ENCODE measurements at places on chromosomes 6 and 20. TPM values are rescaled to one million over a fixed set of nuclear protein-coding genes. Genes with fewer than 3 reads are reported as not detected.

The TPX2 gene
- 0.10 TPM for total RNA-seq

GRCh38 chr20:64049878-64050260, 430 bp upstream of the SOX18 start:
- DNase-seq: no peak

DNA sequence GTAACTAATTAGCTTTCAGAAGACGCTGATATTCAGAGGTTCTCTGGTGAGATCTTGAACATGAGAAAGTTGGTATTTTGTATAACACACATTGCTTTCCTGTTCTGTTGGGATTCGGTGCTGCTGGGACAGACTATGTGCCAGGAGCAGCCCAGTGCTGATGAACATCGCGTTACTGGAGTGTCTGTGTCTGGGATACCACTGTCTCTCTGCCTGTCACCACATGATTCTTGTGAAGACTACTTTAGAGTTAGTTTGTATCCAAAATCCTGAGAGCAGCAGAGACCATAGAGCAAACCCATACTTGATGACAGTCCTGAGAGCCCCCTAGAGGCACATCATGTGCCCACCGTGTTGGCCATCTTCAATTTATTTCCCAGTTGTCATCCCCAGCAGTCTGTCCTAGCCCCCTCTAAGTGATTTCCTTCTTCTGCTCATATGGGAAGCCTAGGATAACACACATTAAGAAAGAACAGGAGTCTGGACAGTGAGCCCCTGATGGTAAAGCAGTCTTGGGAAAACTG, 41.8 kb upstream of the TINAG start:
- DNase-seq: no peak

The BPIFA2 gene
- total RNA-seq: not detected

The PRICKLE4 gene
- 4.8 TPM for total RNA-seq

The PKIB gene
- 0.85 TPM for total RNA-seq

DNA sequence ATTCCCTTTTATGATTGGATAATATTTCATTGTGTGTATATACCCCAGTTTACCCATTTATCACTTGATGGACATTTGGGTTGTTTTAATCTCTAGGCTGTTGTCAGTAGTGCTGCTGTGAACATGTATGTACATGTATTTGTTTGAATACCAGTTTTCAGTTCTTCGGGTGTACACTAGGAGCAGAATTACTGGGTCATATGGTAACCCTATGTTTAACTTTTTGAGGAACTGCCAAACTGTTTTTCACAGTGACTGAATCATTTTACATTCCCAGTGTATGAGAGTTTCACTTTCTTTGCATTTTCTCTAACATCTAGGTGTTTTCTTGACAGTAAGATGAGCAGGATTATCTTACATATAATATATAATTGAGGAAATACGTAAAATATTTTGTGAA, 44.7 kb upstream of the ADIG start:
- no peak for DNase-seq

DNA sequence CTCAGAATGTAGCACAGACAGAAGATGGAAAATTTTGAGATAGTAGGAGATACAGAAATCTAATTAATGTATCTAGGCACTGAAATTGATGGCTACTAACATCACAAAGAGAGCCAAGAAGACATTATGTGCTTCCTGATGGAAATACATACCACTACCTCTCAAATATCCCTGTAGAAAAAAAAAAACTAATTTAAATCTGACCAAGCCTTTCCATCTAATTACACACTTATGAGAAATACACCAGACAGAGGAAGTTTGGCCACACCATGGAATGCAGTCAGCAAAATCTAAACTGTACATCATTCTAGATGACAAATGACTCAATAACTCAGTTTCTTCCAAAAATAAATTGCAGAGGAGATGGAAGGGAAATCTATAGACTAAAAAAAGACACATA, 18.9 kb downstream of the VPS52 start:
- no peak for DNase-seq

DNA sequence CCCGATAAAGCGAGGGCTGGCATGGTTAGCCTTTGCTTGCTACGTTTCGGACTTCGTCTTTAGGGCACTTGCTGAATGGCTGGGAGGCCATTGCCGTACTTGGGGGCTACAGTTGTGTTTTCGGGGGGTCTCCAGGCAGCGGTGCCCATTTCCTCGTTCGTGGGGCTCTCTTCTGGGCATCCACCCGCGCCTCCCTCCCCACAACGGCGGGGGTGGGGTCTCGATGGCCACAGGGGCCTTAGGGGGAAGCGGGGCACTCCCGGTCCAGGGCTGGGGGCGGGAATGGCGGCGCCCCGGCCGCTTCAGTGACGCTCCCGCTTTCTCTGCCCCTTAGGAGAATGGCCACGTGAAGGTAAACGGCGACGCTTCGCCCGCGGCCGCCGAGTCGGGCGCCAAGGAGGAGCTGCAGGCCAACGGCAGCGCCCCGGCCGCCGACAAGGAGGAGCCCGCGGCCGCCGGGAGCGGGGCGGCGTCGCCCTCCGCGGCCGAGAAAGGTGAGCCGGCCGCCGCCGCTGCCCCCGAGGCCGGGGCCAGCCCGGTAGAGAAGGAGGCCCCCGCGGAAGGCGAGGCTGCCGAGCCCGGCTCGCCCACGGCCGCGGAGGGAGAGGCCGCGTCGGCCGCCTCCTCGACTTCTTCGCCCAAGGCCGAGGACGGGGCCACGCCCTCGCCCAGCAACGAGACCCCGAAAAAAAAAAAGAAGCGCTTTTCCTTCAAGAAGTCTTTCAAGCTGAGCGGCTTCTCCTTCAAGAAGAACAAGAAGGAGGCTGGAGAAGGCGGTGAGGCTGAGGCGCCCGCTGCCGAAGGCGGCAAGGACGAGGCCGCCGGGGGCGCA, 2.4 kb downstream of the MARCKS start:
- DNase-seq: peak; percentile 52

GRCh38 chr20:21272279-21272678, 30.9 kb upstream of the XRN2 start:
- no peak for DNase-seq

DNA sequence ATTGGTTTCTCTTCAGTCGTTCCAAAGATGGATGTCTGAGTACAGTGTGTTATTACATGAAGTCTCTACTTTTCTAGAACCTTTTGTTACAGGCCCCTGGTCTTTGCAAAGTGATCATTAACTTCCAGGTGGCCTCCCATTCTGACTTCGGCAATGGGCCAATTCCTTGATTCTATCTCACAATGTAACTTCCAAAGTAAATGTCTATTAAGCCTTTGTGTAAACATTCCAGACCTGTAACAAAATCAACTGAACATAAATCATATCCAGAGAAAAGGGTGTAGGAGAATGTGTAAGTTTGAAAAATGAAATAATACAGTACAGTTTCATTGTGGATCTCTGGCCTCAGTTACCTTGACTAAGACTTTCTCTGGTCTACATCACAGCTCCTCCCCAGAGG, 187.8 kb upstream of the JAG1 start:
- DNase-seq: no peak

DNA sequence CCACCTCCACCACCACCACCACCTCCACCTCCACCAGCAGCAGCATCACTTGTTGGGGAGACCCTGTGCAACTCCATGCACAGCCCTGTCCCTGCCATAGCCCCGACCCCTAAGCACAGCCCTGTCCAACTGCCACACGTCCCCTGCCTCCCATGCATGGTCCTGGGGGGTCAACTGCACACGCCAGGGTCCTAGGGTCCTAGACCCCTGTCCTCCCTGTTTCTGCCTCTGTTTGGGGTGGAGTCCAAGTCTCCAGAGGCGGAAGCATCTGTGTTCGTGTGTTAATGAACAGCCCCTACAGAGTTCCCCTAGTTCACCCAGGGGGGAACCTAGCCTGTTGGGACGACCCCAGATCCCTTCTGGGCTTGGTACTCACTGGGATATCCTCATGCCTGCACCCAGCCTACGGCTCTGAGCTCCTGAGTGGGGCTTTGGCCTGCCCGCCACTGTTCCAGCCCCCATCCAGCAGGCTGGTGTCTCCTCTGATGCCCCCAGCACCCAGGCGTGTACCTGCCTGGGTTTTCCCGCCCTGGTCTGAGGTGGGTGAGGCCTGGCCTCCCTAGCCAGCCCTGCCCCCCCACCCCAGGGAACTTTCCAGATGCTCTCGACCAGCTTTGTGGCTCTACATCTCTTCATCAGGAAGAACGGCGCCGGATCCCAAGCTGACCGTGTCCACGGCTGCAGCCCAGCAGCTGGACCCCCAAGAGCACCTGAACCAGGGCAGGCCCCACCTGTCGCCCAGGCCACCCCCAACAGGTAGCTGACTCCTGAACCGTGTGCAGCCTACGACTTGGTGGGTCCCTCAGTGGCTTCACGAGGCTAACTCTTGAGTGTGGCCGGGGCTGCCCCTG, 2.5 kb upstream of the TNFRSF6B start:
- DNase-seq: no peak

DNA sequence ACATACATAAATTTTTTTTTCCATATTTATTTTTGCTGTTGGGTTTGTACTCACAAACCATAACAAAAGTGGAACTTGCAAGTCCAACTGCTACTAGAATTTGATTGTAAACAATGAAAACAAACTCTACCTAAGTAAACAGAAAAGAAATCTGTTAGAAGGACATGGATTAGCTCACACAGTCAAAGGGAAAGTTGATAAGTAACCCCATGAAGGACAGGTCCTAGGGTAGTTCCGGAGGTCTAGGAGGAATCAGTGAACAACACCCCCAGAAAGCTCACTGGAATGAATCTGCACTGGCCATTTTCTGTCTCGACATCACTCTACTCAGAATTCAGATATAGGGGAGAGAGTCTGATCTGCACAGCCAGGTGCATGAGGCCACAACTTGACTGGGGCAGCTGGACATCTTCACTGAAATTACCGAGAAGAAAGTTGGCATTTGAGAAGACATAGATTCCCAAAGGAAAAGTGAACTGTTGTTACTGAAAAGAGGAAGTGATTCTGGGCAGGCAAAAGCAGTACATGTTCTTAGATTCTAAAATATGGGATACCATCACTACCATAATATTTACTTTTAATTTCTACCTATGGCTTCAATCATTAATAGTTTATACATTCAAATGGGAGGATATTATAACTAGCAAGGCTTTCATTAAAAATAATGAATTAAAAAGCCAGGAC, 76.4 kb downstream of the HMGN3 start:
- no peak for DNase-seq

- no peak for DNase-seq
Measured at GRCh38 chr6:158168040-158168289, at the start of gene SERAC1. Gene SERAC1 (minus strand): TSS chr6:158168262. CDS start chr6:158158363, 9,899 bp downstream.

DNA sequence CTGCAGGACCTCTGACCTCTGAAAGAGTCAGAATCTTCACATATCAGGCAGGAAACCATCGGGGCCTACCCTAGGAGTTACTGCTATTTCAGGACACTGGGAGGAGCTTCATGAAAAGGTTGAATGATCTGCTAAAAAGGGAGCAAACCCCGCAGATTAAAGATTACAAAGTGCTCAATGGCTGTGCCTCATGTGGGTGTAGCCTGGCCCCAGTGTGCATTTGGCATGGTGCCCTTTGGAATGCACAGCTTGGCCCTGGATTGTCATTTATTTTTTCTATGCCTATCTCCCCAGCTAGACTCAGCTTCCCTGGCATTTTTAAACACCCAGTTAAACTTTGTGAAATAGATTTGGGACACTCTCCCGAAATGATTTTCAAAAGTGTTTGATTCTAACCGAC, 368.5 kb upstream of the SPTLC3 start:
- no peak for DNase-seq

GRCh38 chr6:28887796-28888496, 35.8 kb downstream of the TRIM27 start:
- DNase-seq: no peak

The OXT gene
- total RNA-seq: not detected

GRCh38 chr6:87944541-87944954, 103.1 kb upstream of the SPACA1 start:
- DNase-seq: no peak

DNA sequence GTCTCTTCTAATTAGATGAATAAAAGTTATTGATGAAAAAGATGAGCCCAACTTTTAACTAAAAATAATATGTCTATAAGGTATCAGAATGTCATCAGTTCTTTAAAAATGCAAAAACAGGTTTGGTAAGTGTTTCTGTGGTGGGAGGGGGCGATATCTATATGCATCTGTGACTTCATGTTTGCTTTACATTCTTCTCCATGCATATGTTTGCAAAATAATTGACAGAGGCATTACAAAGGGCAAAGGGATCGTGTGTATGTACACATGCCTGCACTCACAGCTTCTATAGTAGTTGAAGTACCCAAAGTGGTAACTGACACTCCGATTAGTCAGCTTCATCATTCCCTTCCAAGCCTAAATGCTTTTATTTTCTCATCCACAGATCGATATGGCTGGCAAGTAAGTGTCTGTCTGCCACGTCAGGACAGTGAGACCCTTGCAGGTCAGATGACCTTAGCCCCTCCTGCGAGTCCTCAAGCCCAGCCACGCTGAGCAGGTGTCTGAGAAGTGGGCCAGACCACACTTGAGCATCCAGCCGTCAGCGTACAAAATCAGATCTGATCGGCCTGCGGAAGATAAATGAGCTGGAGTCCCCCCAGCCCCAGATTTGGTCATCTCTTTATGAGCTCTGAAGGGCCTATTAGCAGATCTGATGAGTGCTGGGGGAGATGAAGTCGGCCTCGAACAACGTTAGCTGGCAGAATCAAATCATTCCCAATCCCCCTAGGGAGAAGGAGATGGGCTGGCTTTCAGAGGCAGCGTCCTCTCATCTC, 369.1 kb downstream of the MAFB start:
- no peak for DNase-seq

The TBC1D32 gene
- 13.4 TPM for total RNA-seq

GRCh38 chr20:18304618-18305017, 16.3 kb downstream of the ZNF133 start:
- no peak for DNase-seq

GRCh38 chr20:16147216-16147615, 426.0 kb downstream of the KIF16B start:
- DNase-seq: no peak

- DNase-seq: no peak
Measured at GRCh38 chr20:4869290-4870193, 131.8 kb downstream of the SLC23A2 start.

DNA sequence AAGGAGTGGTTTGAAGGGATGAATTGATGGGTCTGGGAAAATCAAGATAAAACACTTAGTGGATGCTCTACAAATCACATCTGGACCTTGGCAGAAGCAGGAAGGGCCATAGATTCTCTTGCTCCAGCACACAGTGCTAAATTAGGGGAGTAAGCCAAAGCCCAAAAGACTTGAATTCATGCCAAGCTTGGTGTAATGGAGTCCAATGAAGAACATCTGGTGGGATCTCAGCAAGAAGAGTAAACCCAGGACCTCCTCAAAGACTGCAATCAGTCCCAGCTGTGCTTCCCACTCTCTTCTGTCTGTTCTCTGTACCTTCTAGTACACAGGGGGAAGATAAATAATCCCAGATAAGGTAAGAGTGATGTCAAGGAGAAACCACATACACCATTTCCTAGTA, 683.4 kb downstream of the RNF144B start:
- DNase-seq: no peak
